ENCODE measurements at places on chromosomes 3 and 15.

GRCh38 chr3:14122301-14122700 lies 2.4 kb downstream of the CHCHD4 start:
- no peak for DNase-seq

DNA sequence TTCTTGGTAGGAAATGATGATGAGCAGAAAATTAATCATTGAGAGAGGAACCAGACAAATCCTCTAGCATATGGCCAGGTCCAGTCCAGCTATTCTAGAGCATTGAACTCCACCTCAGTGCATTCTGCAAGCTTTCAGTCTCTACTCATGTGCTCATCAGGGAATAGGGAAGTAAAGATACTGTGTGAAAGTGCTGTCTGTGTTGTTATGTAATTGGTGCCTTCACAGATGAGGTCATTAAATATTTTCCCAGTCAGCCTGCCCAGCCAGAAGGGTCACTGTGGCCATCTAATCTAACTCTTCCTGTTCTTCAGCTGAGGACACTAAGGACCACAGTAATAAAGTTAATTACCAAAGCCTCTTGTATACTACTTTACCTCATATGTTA lies 28.2 kb downstream of the C3orf62 start:
- DNase-seq: no peak

- DNase-seq: no peak
Observed at GRCh38 chr15:87846746-87847145, 409.8 kb downstream of the NTRK3 start.

- DNase-seq: no peak
Observed at GRCh38 chr15:74042603-74043424, 39.5 kb downstream of the GOLGA6A start.

GRCh38 chr3:52218026-52218425 lies 7.4 kb downstream of the TLR9 start:
- DNase-seq: no peak

DNA sequence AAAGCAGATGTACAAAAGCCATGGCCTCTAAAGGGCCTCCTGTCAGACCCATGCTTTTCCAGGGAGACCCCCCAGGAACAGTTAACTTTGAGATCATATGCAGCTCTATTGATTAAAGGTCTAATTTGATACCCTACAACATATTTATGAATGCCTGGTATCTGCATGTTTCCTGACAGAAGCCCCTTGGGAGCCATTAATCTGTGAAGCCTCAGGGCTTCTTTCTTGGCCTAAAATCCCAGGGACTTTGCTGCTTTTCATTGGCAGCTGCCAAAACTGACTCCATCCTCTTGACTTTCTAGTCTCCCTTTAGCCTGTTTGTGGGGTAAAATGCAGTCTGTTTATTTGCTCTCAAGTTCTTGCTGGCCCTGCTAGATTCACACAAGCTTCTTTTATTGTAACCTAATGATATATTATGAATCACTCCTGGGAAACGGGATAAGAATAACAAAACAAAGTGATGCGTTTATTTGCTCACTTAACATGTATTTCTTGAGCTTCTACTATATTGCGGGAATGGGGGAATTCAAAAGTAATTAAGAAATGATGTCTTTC lies 257.0 kb downstream of the LSAMP start:
- DNase-seq: no peak

- no peak for DNase-seq
Observed at GRCh38 chr3:24622696-24623225, 128.1 kb upstream of the THRB start.

GRCh38 chr15:65249641-65250040 lies 37.0 kb downstream of the PARP16 start:
- DNase-seq: no peak

GRCh38 chr3:139655909-139656595 lies 21.7 kb downstream of the NMNAT3 start:
- no peak for DNase-seq

DNA sequence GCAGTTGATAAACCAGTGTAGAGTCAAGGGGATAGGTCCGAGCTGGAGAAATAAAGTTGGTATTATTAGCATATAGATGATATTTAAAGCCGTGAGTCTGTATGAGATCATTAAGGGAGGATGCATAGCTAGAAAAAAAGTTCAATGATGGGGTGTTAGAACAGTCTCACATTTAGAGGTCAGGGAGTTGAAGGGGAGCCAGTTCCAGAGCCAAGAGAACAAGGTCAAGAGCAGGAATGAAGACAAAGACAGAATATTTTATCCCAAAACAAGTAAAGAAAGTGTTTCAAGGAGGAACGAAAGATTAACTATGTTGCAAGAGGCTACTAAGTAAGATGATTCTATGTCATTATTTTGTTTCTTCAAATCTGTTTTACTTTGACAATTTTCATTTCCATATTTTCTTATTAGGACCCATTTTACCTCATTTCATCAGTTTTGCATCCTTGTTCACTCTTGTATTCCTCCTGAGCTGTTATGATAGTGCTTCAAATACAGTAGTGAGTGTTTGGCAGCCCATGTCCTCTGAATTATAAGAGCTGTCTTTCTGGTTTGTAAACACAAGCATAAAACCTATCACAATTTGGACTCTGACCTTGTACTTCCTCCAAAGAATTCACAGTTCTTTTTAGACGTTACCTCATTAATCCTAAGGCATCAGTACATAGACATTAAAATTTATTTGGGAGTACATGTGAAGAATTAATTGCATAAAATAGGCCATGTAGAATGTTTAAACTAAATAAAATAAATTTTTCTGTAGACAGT lies 695.7 kb upstream of the NECTIN3 start:
- no peak for DNase-seq

DNA sequence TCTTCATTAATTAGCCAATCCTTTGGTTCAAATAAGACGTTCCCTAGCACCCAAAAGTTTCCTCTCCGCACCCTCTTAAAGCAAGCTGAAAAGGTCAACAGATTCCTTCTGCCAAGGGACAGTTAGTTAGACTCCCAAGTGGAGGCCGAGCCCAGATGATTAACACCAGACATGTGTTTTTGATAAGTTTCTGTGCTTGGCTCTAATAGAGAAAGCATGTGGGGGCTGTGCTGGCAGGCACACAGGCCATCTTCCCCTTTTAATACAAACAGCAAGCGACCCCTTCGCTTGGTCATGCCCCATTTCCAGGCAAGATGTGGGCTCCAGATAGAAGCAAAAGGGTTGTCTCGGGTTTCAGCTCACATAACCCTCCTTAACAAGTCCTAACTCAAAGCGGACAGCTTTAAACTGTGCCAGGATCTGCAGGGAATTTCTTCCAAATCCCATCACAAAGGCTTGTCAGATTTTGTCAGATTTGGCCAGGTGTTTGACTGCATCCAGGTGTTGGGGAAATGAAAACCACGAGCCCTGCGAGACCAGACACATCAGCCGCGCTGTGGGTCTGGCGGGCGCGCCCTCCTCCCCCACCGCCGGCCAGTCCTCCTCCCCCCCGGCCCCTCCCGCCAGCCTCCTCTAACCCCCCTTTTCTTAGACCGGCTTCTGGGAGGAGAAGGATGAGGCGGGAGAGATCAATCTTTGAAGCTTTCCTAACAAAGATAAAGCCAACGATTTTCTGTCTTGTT lies 3.3 kb downstream of the HES1 start:
- no peak for DNase-seq

GRCh38 chr15:64687172-64687571 lies 88.2 kb downstream of the RBPMS2 start:
- DNase-seq: no peak

DNA sequence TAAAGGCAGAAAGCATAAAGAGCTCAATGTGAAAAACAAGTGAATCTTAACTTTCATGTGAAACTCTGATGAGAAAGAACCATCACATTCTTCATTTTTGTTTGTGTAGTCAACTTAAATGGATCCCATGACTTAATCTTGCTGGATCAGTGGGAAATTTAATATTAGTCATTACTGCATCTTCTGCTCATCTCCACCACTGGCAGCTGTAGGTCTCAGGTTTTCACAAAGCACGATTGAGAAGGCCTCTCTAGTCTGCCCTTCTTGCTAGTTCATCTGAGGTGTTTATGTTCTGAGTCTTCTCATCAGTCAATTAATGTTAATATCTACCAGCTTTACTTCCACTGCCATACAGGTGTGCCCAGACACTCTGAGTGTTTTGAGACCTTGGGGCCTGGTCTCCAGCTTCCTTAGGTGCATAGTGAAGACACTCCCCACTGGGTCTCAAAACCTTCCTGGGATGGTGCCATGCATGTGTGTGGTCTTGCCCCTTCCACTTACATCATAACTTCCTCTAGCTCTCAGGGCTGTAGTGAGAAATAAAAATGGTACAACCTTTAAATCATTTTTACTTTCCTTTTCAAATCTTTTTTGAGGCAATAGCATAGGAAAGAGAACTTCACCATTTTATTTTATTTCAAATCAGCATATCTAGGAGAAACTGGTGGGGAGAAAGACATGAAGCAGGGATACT lies 421.6 kb upstream of the CBLB start:
- DNase-seq: no peak

GRCh38 chr3:55491296-55491816 lies 4.2 kb upstream of the WNT5A start:
- DNase-seq: peak; percentile 76

DNA sequence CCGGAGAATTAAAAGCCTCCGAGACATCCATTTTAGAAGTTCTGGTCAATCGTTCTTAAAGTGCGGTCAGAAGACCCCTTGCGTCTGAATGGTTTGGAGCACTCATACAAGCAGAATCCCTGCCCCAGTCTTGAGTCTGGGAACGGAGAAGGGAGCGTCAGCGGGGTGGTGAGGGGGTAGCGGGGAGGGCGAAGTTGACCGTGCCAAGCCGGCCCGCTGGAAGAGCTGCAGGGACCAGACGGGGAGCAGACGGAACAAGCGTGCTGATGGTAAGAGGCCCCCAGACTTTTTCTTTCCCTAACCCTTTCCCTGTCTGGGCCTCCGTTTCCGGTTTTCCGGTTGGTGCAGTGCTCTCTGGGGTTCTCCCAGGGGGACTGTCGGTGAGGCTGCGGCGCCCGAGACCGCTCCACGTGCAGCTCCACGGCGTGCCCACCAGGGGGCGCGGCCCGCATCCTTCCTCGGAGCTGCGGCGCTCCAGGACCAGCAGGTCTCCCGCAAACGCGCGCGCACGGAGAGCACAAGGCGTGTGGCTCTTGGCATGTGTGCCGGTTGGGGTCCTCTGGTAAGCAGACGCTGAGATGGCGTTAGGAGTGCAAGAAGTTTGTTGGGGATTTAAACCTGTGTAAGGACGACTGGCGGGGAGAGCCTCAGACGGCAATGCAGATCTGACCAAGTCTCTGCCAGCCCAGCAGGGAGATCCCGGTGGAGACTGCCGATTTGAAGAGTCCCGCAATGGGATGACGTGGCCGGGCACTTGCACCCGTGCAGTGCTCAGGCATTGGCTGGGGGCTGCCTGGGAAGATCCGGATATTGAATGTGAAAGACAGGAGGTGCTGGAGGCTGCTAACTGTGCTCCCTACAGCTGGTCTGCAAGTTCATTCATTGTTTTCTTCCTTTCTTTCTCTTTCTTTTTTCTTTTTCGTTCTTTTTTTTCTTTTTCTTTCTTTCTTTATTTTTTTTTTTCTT lies 19.2 kb upstream of the CORO2B start:
- no peak for DNase-seq
